ENCODE measurements at places on chromosomes 12 and 14.

DNA sequence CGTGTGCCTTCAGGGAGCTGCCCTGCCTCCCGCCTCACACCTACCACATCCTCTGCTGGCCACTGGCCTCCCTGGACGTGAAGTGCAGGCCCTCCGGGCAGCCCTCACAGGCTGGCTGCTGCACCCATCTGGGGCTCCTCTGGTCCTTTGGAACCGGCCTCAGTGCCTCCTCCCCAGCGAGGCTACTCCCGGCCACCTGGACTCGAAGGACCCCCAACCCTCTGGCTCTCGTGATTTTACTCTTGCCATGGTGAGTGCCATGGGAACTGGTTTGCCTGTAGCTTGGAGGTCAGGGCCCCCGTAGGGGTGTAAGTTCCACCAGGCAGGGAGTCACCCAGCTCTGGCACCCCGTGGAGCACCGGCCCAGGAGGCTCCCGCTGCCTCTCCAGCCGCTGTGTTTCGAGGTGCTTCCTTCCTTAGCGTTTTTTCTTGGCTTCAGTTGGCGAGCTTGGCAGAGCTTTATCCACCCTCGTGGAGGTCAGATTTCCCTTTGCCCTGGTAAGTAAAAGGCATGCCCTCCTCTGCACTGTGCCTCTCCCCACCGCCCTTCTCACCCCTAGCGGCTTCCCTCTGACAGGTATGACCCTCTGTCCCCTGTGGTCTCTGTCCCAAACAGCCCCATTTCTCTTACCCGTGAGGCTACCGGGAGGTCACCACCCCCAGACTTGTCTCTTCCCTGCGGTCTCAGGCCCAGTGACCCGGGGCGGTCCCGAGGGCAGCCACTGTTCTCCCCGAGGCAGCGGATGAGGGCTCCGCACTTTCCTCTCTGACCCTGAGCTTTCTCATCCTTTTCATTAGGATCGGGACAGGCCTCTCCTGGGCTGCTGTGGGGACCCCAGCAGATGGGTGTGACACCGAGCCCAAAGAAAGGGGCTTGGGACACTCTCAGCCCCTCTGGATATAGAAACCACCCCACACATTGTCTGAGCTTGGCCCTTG, 203.1 kb upstream of the C14orf180 start:
- DNase-seq: no peak

DNA sequence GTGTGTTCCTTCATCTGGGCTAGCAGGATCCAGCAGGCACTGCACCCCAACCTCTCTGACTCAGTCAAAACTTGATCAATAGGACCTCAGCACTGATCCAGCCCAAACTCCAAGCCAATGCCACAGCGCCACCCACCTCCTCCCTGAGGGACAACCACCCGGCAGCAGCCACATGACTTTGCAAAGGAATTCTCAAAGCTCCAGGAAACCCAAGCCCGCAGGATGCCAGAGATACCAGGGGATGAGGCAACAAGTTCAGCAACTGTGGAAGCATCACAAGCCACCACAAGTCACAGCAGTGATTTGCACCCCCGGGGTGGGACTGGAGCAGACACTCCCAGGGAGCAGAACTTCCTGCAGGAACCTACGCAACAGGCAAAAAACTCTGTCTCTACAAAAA, 37.3 kb downstream of the ACTN1 start:
- no peak for DNase-seq

DNA sequence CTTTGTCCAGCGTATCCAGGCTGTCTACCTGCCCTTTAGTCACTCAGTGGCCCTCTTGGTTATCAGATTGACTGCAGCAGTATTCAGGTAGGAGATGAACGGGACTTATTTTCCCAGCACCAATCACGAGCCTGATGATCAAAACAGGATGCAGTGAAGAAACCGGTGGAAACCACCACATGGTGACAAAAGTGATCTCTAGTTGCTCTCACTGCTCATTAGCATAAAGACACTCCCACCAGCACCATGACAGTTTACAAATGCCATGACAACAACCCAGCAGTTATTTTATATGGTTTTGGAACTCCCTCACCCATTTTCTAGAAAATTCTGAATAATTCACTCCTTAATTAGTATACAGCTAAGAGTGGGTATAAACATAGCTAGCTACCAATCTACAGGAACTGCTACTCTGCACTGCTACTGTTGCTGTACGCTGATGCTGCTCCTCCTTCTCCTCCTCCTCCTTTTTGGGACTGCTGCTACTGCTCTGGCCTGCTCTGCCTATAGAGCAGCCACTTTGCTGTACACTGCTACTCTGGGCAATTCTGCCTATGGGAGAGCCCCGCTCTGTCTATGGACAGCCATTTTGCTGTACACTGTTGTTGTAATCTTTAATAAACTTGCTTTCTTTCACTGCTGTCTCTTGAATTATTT, 142.5 kb upstream of the SSTR1 start:
- DNase-seq: peak; percentile 9

DNA sequence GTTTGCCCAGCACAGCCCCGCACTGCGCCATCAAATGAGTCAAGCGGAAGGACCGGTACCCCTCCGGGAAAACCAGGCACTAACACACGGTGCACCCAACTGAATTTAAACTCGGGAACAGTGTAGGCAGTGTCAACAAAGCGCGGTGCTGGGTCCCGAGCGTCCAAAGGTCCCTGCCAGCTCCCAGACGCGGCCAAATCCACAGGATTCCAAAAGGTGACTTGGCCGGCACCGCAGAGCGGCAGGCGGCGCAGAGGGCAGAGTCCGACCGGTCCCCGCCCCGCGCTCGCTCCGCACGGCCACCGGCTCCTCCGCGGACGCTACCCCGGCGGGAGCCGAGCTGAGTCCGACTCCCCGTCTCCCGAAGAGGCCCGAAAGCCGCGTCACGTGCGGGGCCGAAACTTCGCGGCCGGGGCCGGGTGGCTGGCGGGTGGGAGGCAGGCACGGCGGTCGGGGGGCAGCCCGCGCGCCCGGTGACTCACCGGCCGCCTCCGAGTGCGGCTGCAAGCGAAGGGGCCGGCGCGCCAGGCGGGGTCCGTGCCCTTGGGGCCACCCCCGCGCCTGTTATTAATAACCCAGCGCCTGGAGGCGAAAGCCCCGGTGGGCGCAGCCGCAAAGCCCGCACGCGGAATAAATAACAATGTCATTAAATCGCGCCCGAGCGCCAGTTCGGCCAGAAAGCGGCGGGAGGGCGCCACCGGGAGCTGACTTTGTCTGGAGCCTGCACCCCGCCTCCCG, 863 bp downstream of the DENND5B start:
- no peak for DNase-seq

DNA sequence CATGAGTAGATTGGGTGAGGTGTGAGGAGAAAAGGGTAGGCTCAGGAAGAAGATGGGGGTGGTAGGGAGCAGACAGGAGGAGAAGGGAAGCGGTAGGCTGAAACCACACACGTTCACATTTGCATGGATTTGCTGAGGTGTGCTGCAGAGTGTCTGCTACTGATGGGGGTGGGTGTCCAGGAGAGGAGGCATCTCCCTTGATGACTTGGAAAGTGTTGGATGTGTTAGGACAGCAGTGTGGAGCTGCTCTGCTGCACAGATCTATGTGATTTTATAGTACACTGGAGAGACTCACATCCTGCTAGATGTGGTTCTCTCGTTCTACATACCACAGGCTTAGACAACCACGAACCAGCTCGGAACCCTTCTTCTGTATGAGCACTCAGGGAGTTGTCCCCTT, 9.3 kb downstream of the ZFHX2 start:
- no peak for DNase-seq

DNA sequence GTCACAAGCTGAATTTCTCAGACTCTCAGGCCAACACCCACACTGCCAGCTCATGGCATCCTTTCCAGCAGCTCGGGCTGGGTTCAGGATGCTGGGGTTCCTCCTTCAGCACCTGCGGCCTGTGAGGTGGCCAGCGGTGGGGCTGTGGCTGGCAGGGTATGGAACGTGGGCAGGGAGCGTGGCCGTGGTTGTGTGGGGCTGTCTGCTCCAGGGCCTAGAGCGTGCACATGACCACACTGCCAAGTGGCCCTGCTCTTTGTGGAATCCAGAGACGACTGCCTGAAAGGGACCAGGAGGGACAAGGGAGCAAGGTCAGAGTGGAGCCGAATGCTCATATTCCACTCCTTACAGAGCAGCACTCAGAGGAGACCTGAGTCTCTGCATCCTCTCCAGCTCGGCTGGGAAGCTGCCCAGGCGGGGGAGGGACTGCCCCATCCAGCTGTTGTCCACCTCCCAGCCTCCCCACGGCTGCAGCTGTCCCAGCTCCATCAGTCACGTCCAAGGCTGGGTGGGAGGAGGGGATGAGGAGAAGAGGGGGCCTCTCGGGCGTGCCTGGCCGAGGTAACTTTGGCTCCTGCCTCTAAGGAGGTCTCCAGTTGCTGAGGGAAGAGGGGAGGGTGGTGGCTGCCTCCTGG, 71.3 kb downstream of the TSPAN9 start:
- DNase-seq: no peak
